ENCODE measurements at places on chromosomes 3 and 15.

- no peak for DNase-seq
Measured at GRCh38 chr3:147410526-147411237, 1.5 kb downstream of the ZIC1 start.

DNA sequence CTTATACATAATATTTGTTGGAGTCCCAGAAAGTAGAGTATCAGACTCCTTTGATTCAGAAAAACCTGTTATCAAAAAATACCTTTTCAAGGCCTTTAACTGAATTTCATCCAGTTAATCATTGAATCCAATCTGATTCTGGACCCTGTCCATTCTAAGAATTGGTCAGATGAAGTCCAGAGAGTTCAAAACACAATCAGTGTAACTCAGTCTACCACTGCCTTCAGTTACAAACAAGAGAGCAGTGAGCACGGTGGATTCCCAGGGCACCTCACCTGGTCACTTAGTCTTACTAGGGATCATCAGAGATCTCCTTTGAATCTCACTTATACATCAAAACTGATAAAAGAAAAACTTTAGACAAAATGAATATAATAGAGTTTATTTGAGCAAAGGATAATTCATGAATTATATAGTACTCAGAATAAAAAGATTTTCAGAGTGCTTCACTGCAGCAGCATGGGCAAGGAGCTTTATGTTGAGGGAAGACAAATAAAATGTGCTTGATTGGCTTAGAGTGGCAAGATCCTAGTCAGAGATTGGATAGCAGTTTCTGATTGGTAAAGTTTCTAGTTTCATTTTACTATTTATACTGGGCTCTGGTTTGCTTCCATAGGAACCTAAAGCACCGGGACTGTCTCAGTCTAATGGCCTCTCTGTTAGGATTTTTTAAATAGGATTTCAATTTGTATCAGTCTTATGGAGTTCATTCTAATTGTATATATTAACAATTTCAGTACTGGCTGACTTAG is 474.9 kb upstream of the GOLIM4 start:
- no peak for DNase-seq

GRCh38 chr3:52177701-52178042 is 20.3 kb upstream of the ALAS1 start:
- DNase-seq, result no peak

DNA sequence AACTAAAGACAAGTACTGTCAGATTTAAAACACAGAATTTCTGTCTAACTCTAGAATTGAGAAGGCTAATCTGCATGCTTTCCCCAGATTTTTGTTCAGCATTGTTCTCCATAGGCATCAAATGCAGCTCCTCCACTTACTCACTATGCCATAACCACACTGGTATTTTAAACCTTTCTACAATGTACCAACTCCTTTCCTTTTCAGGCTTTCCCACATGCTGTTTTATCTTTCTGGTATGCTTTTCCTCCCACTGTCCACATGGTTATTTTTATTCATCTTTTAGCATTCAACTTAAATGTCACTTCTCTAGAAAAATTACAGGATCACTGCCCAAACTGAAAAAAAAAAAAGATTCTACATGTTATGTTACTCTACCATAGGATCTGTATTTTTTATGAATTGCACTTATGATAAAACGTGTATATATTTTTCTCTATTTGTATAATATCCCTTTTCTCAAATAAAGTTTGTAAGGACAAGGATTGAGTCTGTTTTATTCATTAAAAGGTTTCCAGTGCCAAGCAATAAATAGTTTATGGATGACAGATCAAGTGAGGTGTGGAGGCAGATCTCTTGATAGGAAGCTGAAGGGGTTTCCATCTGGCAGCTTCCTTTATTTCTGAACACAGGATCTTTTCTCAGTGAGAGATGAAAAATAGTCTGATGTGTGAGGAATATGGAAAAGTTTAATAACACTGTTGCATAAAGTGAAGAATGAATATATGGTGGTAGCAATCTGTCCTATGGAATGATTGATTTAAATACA is 1064.5 kb downstream of the ZPLD1 start:
- no peak for DNase-seq

DNA sequence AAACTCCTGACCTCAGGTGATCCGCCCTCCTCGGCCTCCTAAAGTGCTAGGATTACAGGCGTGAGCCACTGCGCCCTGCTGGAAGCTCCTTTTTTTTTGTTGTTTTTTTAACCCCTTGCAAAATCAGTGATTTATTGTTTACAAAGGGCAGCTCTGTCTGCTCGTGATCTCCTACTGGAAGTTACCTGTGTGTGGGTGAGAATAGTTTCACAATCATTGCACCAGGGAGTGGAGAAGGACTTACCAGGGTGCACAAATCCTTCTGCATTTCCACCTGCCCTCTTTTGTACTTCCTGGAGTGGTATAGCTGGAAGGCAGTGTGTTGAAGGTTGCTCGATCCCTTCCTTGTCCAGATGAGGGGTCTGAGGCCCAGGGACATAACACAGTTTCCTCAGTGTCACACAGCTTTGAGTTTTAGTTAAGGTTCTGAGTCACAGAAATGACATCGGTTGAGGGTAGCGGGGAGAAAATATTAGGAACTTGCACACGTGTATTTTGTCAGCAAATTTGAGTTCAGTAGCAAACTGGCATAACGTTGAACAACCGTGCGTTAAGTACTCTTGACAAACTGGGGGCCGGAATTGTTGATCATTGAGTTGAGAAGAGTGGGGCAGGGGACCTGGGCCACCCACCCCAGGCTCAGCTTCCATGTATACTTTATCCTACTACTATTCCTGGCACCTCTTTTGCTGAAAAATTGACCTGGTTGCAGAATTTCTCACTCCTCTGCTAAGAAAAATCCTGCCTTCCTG is 11.3 kb upstream of the TRAK1 start:
- DNase-seq, result no peak

DNA sequence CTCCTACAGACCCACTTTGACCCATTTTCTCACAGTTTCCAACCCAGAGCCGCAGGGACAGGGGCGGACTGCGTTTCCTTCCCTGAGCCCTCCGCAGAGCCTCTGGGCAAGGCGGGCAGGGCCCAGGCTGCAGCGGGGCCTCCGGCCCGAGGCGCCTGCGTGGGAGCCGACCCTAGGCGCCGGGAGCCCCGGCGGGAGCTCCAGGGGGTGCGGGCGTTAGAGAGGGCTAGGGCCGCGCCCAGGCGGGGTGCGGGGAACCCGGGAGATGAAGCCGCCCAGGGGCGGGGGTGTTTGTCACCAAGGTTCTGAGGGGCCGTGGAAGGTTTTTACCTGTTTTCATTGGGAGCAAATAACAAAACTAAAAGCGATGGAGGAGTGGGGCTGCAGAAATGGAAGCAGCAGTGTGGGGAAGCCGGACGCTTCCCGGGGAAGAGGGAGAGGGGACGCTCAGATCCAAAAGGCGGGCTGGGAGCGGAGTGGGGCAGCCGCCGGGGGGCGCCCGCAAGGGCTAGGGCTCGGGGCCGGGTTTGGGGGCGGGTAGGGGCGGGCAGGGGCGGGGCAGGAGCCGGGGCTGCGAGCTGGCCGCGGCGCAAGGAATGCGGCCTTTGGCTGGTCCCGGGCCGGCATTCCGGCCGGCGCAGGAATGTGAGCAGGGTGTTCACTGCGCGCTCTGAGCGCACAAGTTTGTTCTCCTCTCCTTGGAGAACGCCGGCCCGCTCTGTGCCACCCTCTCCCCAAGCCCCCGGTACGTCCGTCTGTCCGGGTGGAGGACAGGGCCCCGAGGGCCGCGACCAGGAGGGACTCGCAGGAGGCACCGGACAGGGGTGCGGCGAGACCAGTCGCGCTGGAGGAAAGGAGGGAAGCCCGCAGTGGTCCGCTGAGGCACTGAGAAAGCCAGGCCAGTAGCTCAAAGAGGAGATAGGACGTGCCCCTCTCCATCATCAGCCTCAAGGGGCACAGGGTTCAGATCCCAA is 61.1 kb downstream of the AMOTL2 start:
- DNase-seq, result no peak

DNA sequence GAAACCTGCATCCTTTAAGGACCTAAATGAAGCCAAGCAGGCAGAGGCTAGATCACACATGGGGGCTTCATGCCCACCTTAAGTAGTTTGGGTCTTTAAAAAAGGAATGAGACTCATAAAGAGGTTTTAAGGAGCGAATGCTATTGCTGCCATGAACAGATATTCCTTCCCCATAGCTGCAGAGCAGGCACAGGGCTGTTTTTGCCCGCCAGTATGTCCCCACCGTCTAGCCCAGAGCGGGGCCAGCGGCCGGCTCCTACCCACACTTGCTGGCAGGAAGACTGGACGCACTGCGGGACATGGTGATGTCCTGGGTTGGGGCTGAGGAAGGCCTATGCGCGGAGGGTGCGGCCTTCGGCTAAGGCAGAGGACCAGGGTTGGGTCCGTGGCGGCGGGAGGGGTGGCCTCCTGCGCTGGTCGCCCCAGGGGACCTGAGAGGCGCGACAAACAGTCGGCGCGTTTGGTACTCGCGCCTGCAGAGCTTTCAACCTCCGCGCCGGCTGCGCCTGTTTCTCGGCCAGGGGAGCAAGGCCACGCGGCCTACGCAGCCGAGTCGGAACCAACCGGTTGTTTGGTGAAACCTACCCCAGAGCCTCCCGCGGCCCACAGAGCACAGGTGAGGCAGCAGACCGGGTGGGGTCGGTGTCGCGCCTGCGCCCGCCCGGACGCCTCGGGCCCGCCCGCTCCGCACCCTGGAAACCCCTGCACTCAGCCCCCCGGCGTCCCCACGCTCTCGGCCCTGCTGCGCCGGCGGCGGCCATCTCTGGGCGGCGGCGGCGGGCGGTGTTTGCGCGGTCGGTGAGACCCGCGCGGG is at the start of gene FAIM:
Gene FAIM, plus strand, starts transcription at position 450 of the 814 bp plus-strand sequence. CDS start 10,956 bp downstream, outside the sequence.
- peak; percentile 77 for DNase-seq

DNA sequence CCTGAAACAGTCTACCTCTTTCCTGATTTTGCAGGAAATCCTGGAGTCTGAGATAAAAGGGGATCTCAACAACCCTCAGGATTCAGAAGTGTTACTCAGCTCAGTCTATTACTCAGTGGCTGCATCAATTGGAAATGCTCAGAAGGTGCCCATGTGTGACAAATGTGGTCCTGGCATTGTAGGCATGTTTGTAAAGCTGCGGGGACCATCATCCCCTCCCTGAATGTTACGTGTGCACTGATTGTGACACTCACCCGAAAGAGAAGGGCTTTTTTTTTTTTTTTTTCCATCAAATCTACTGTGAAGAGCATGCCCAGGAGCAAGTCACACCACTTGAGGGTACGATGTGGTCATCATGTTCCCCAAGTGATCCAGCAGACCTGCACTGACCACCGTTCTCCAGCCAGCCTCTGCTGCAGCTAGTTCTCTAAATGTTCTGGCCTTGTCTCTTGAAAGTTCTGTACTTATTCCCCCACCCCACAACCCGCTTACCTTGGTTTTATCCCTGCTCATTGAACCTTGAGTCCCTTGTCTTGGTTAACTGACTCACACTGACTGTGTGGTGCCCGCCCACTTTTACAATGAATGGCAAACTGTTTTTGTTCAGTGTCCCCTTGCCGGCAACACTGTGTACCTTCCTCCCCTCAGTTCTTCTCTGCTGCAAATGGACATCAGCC is 19.8 kb downstream of the ST3GAL6 start:
- DNase-seq, result peak; percentile 56

DNA sequence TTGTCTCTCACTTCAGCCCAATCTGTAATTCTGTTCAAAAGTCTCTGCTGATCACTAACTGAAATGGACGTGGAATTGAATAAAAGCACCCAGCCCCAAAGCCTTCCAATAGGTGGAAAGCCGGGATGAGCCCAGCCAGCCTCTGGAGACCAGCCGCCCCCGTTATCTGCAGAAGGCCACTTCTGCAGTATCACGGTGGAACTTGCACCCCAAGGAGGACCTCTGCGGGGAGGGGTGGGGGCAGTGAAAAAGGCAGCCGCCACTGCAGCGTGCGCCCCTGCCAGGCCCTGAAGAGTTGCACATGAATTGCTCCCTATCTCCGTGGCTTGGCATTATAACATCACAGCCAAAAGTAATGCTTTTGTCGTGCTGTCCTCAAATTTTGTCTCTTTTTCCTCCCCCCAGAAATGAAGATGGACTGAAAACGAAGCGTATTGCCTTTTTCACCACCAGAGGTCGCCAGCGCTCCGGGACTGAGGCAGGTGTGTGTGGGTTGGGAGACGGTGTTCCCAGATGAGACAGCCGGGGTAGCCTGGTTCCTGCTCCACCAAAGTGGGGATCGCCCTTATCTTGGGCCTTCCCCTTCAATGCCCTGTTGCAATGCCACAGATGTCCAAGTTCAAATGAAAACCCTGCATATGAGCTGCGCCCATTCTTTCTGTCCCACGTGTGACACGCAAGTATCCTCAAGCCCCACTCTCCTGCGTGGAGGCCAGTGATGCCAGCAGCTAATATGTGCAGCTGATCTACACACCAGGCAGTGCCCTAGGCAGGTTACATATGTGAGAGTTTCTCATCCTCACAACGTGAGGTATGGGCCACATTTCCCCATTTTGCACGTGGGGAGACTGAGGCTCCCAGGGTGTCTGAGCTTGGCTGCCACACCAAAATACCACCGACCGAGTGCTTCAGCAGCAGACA is 96.0 kb downstream of the LRRK1 start:
- DNase-seq, result peak; percentile 70

GRCh38 chr3:83453056-83453455 is 1505.7 kb upstream of the CADM2 start:
- DNase-seq, result no peak

- no peak for DNase-seq
Measured at GRCh38 chr15:98126326-98127085, 166.0 kb downstream of the ARRDC4 start.

- peak; percentile 65 for DNase-seq
Measured at GRCh38 chr3:122392868-122393844, 9.2 kb downstream of the FAM162A start.

GRCh38 chr3:41175365-41175764 is 23.9 kb upstream of the CTNNB1 start:
- DNase-seq, result no peak

DNA sequence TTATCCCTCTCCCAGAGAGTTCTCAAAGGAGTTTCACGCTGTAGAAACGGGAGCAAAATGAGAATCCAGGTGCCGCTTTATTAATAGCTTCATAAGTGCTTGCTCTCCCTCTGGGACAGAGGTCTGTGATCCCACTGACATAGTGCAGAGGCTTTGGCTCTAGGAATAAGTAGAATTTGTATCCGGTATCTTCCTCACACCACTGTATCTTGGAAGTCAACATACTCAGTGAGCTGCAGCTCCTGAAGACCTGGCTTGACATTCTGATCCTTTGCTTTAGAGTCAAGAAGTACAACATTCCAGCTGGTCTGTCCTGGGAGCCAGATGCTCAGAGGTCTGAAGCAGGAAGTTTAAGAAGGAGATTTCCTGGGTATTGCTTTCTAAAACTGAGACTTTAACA is 323.0 kb downstream of the LPP start:
- no peak for DNase-seq

DNA sequence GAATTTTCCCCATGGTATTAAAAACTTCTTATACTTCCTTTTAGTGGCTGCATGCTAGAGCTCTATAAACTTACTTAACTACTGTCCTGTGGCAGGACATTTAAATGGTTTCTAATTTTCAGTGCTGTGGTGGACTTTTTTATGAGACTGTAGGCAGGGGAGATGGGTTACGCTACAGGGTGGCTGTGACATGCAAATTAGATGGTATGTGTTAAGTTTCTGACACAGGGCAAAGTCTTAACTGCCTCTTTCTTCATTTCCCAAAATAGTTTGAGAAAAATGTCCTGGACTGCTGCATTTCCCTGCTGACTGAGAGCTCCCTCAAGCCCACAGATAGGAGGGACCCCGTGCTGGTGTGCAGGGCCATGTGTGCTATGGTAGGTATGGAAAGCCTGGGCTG is 22.0 kb downstream of the TGM4 start:
- DNase-seq, result peak; percentile 9

- no peak for DNase-seq
Measured at GRCh38 chr3:114551770-114552526, 258.1 kb downstream of the TIGIT start.
